ENCODE measurements at places on chromosomes 7 and 10.

DNA sequence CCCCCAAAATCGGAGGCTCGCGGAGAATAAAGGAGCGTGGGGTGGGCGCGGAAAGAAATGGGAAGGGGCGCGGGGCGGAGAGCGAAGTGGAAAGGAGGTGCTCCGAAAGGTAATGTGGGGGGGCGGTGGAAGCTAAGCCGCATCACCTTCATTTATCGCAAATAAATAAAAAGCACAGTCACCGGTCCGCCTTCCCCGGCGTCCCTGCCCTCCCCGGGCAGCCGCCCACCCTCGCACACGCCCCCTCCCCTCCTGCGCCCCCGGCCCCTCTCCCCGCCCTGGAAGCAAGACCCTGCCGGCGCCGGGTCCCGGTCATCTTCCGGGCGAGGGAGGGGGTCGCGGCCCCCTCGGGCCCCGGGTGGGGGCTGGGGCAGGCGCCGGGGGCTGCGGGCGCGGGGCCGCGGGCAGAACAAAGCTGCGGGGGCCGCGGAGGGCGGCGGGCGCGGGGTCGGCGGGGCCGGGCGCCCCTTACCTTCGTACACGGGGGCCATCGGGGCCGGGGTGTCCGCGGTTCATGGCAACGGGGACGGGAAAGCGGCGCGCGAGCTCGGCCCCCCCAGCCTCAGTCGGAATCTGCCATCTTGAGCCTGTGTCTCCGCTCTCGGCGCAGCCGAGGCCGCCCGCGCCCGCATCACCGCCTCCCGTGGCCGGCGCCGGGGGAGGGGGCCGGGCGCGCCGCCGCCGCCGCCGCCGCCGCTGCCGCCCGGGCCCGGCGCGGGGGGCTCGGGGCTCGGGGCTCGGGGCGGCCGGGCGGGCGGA lies 486 bp downstream of the HIPK2 start:
- no peak for DNase-seq

DNA sequence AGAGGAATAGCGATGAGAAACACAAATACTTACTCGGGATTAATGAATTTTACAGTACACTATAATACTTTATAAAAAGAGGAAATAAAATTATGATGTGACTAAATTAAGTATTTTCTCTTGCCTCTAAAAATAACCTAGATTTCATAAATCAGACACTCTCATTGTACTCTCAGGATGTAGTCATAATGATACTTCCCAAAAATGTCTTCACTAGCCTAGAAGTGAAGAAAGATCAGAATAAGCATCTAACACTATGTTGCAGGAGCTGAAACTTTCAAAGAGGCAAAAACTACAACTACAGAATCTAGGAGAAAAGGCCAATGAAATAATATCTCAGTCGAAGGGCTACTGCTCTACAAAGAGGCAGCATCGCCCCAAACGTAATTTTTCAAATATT lies 49.4 kb downstream of the DNAJC1 start:
- no peak for DNase-seq

DNA sequence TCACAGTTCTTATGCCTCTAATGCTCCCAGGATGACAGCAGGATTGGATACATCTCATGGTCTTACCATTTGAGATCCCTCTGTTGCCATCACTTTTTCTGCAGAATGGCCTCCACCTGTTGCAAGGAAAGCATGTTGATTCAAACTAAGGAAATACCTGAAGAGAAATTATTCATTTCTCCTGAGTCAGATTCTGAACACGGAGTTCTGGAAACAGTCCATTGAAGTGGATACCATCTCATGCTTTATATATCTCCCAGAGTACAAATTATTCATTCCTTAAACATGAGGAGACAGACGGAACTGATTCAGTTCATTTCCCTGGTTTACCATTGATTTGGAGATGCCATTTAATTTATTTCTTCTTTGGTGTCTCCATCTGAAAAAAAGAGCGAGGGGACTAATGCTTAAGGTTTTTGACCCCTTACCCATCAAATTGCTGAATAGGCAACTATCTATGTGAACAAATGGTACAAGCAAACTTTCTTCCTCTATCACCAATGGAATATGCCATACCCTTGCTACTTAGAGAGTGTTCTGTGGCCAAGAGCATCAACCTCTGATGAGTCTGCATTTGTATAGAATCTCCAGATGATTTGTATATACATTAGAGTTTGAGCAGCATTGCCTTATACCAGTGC lies 305.0 kb upstream of the LRGUK start:
- DNase-seq = no peak

DNA sequence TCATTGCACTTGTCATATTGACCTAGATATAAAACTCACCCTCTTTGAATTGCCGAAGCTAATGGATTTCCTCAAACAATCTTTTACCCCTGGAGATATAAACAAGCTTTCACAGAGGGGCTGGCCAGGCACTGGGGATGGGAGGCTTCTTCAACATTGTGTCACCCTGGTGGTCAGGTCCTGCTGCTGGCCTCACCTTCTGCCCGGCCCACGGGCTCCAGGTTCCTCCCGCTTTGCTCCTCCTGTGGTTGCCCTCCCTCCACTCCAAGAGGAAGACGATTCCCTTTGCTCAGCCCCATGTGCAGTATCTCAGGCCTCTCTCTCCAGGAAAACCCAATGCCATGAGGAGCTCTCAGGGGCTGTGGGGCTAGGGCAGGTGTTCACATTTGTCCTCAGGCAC lies 118.1 kb upstream of the ADCY1 start:
- DNase-seq = no peak

Data from DMS 273 treated with DMSO at 0.1 percent for 48 hours (cell line).